ENCODE measurements at places on chromosomes 4 and X.

- no peak for DNase-seq
These were observed 237.0 kb downstream of the SCFD2 start for GRCh38 chr4:53128706-53129357.

GRCh38 chrX:133090236-133090809 is 6.6 kb downstream of the USP26 start:
- no peak for DNase-seq

DNA sequence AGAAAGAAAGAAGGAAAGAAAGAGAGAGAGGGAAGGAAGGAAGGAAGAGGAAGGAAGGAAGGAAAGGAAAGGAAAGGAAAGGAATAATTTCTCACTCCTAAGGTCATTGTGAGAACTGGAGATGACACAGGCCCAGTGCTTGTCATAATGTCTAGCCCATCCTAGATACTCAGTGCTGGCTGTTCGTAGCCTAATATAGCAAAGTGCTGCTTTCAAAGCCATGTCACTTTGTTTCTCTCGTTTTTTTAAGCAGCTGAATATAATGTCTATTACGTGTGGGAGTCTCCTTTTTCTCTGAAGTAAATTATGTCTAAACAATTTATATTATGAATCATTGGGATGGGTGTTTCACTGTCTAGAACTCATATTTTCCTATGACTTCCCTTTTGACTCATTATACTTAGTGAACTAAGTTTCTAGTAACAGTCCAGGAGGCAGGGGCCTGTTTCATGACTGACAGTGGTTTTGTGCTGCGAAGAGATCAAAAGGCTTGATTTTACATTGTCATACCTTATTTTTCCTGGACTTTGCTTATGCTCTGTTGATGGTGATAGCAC is 327.0 kb upstream of the ZFP42 start:
- DNase-seq = no peak

DNA sequence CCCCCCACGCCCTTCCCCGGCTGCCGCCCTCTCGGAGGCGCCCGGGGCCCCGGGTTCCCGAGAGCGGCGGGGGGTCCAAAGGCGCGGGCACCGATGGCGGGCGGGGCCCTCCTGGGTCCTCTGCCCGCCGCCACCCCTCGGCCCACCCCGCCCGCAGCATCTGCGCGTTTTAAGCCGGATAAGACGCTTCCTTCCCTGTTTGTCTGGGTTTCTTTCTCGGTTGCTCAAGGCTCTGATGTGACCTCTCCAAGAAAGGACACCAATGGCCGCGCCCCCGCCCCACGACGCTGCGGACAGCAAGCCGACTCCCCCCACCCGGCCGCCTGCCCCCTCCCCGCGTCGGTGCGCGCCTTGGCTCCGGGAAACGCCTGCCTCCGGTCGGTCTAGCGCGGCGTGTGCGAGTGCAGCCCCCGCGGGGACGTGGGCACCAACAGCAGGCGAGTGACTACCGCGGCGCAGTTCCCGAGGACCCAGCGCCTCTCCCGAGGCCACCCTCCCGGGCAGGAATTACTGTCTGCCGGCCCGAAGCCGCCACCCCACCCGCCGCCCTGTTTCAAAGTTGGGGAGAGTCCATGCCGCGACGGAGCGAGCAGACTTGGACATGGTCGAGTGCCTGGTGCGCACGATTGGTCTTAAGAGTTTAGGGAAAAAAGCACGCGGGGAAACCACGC is 21.1 kb upstream of the HMX1 start:
- no peak for DNase-seq

GRCh38 chr4:99647071-99647470 is 10.6 kb downstream of the C4orf54 start:
- DNase-seq = no peak

DNA sequence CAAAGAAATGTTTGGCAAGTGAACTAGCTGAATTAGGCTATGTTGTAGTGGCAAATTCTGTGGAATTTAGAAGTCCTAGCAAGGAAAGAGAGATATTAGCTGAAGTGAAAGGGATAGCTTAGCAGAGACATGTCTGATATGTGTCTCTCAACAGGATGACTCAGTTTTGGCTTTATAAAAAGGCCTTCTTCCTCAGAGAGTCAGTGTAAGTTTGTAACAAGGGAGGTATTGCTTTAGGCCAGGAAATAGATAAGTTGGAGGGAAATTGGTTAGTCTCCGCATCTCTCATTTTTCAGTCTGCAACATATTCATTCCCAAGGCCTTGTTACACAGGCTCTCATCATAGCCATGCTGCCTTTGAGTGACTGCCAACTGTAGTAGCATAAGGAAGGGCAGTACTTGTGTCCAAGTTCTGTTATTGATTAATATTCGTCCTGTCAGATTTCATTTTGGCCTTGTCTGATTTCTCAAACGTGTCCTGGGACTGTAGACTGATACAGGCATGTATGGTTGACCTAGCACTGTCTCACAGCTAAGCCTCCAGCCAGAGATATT is 4.0 kb downstream of the TMEM164 start:
- DNase-seq = no peak

DNA sequence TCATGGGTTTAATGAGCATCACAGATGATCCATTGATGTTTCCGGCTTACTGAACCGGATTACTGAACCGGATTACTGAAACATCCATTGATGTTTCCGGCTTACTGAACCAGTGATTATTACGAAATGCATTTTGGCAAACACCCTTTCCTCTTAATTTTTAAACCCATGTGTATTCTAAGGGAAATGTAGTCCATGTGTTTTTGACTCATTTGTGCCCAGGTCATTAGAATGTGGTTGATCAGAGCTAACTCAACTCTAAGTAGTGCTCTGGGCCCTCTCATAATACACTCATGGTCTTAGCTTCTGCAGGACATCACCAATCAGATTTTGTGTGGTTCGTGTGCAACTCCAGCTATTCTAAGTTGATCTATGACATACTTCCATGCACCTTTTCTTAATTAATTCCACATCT is 141.6 kb downstream of the SPATA18 start:
- DNase-seq = no peak

DNA sequence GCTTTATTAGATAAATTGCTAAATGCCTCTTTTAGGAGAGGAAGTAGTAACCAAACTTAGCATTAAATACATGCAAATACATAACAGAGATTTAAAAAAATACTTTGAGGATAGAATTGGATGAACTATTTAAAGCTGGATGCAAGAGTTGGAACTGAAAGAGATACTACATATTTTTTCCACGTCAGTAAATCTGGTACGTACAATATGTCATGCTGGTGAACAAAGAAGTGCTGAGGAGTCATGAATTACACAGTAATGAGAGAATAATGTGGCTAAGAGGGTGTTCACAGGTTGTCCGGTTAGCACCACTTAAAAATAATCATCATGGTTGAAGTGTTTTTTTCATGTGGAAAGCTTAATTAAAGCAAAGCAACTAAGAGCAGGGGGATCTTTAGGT is 184.1 kb upstream of the FRMPD4 start:
- DNase-seq = no peak

GRCh38 chr4:63717384-63717783 is 691.9 kb downstream of the TECRL start:
- no peak for DNase-seq

DNA sequence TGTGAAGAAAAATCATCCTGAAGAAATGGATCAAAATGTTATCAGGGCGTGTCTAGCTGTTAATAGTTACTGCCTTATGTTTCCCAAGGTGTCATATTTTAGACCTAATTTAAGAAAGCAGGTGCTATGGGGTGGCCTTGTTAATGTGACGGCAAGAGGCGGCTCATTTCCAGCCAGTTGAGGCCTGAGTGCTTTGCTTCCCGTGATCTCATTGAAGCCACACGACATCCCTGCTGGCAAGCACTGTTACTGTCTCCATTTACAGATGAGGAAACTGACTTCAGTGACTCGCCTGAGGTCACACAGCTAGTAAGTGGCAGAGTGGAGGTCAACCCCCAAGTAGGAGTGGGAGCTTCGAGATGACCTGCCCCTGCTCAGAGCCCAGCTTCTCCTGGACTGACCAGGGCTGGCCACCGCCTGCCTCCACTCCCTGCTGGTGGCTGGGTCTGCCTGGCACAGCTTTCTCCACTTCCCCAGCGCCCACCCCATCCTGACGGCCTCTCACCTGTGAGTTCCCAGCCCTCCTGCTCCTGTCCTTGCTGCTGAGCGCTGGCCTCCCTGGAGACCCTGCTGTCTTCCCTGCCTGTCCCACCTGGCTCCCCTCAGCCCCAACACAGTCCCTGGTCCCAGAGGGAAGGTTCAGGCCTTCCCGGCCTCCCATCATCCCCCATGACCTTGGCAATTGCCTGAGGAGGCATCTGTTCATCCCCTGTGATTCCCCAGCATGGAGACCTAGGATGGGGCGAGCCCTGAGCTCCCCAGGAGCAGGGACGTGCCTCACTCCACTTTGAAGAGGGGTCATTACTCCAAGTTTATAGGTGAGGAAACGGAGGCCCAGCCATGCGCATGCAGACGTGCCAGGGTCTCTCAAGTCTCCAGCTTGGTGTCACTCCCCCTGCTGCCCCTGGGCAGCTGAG is 47.7 kb upstream of the SORCS2 start:
- no peak for DNase-seq

DNA sequence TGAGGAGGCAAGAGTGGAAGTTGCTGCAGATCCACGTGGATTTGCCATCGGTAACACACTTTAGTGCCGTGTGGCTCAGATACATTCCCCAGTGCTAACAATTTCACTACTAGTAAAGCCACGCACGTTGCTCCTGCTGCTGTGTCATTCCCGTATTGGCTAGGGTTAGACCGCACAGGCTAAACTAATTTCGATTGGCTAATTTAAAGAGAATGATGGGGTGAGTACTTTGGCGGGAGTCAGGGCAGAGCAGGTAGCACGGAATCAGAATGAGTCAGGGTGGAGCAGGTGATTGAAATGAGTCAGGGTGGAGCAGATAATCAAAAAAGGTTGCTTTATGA is 1337.5 kb downstream of the FSTL5 start:
- DNase-seq = no peak

DNA sequence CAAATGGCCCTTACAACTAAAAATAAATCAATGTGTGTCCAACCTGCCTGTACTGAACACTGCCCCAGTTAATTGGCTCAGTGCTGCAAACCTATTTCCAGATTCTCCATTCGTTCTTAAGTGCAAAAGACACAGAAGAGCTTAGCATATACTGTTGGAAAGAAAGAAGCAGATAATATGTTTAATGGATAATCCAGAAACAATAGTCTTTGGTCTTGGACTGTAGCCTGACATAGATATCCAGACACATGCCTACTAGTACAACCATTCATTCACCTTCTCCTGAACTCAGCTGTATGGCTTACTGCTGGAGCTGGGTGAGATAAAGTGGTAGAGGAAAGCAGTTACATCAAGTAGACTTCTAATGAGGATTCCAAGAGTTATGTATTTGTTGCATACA is 77.0 kb downstream of the LUZP4 start:
- no peak for DNase-seq

- no peak for DNase-seq
These were observed 35.7 kb downstream of the BTC start for GRCh38 chr4:74758551-74759145.

DNA sequence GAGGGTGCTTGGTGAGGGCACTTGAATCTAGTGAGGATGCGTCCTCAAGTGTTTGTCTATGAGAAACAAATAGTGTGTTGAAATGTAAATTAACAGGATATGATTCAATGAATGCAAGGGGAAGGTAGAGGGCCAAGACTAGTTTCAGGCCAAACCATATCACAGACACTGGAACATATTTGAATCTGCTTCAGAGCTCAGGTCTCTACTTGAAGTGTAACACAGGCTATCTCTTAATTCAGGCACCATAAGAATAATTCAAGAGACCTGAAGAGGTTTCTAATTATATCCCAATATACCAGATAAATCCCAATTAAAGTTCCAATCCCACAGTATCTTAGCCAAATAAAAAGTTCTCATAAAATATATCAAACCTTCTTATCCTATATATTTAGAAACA is 146.5 kb upstream of the INTU start:
- DNase-seq = no peak

- no peak for DNase-seq
These were observed 59.1 kb upstream of the RXFP1 start for GRCh38 chr4:158462611-158463010.

GRCh38 chr4:19774690-19775256 is 476.9 kb upstream of the SLIT2 start:
- no peak for DNase-seq

- no peak for DNase-seq
These were observed 73.0 kb upstream of the KLHL13 start for GRCh38 chrX:118189628-118190027.

DNA sequence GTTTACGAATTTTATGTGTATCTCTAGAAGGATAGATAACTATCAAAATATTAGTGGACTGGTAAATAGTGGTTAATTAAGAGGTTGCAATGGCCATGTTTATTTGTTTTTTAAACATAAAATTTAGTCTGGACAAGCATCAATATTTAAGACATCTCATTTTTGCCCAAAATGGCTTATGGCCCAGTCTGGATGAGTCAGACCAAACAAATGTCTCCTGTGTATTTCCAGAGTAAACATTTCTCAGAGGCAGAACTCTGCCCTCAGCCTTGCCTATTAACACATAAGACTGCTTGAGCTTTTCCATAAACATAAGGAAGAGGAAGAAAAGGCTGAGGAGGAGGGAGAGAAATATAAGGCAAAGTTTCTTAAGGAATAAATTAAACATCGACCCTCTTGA is 277.1 kb upstream of the DIAPH2 start:
- DNase-seq = no peak

- DNase-seq = no peak
These were observed 32.6 kb downstream of the ZNF185 start for GRCh38 chrX:152930516-152930915.

DNA sequence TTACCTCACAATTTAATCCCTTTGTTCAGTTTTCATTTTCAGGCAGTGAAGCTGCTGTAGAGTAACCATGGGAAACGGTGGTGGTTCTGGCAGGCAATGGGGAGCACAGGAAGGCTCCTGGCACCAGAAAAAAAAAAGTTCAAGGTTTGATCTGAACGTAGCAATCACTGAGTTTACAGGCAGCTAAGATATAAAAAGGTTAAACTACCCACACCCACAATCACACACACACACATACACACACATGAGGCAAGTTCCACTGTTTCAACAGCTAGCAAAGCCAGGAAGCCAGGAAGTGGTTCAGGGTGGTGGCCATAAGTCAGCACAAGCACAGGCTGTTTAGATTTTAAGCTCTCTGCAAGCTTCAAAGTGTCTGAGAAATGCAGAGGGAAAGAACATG is at the start of gene SULT1B1:
Gene SULT1B1, minus strand, starts transcription at position 166 of the 400 bp plus-strand sequence. CDS start 5,403 bp downstream, outside the sequence.
- DNase-seq = no peak

DNA sequence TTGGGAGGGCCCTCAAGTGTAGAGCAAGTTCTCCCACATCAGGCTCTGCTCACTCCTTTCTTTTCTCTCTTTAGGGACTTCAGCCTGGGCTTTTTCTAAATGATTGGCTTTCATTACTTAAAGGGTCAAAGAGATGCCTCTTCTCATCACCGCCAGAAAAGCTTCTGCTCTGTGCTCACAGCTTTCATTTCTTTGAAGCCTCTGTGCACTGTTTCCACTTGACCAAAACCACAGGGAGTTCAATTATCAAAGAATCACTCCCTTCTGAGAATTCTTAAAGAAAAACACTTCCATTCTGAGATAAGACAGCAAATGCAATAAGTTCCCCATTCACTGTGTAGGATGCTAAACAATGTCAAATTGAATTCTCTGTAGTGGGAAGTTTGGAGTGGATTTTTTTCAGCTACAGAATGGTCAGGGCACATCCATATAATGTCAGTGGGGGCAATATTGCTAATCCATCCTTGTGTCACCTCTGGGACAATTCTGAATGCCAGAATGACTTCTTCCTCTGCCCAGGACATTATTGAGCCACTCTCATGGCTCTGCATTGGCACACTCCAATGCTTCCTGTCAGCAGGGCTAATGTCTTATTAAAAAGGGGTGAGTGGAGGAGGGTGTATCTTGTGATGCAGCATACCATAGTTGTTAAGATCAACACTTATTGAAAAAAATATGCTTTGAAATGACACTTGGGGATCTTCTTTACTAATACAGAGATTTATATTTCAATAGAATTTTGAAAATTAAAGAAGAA is 217.6 kb downstream of the SNCA start:
- no peak for DNase-seq

- DNase-seq = no peak
These were observed 10.6 kb upstream of the ANXA5 start for GRCh38 chr4:121707344-121707743.
